Osteocyte (in vitro differentiated cells): ENCODE measurements at places on chromosomes 11 and 22. TPM values are rescaled to one million over a fixed set of nuclear protein-coding genes. Genes with fewer than 3 reads are reported as not detected.
A peak's percentile ranks its signal among the peaks of the same experiment; 100 is the strongest.

DNA sequence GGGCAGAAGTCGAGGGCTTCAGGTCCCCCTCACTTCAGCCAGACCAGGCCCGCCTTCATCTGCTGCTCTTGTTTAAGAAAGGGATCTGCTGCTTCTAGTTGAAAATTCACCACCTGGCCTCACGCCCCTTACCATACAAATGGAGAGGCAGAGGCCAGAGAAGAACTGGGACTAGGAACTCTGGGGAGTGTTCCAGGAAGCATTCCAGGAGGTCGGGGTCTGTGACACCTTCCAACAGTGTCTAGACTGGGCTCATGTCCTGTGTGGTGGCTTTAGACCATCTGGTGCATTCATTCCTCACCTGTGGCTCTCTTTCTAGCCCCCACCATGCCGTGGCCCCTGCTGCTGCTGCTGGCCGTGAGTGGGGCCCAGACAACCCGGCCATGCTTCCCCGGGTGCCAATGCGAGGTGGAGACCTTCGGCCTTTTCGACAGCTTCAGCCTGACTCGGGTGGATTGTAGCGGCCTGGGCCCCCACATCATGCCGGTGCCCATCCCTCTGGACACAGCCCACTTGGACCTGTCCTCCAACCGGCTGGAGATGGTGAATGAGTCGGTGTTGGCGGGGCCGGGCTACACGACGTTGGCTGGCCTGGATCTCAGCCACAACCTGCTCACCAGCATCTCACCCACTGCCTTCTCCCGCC, 12.3 kb downstream of the TSKU start:
- DNase-seq, result no peak

DNA sequence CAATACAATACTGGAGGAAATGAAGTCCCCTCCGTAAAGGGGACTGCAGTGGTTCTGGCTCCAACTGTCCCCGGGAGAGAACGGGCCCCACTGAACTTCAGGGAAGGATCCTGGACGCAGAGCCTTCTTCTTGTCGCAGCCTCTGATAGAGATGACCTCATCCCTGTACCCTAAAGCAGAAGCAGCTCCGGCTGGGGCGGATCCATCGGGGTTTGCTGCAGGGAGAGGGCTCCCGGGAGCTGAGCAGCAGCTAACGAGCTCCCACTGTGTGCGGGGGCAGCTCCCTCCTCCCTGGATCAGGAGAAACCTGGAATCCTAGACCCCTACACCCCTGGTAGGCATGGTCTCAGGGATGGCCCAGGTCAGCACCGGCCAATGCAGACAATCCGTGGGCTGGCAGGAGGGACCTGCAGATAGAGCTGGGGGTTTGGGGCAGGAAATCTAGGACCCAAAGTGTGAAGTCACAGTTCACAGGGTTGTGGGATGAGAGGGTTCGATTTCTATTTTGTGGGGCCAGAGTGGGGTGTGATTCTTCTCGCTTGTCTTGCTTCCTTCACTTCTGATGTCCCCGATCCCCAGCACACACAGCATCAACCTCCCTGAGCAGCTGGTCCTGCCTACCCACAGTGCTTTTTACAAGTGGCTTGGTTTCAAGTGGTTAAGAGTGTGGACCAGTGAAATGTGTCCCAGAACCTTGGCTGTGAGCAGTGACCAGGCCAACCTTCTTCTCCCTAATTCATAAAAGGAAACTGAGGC, 12.9 kb downstream of the KIAA0930 start:
- no peak for DNase-seq

- no peak for DNase-seq
Measured at GRCh38 chr22:24097961-24098391, 83.3 kb upstream of the SUSD2 start.

- DNase-seq, result no peak
Measured at GRCh38 chr11:46272816-46273427, 4.5 kb upstream of the CREB3L1 start.

DNA sequence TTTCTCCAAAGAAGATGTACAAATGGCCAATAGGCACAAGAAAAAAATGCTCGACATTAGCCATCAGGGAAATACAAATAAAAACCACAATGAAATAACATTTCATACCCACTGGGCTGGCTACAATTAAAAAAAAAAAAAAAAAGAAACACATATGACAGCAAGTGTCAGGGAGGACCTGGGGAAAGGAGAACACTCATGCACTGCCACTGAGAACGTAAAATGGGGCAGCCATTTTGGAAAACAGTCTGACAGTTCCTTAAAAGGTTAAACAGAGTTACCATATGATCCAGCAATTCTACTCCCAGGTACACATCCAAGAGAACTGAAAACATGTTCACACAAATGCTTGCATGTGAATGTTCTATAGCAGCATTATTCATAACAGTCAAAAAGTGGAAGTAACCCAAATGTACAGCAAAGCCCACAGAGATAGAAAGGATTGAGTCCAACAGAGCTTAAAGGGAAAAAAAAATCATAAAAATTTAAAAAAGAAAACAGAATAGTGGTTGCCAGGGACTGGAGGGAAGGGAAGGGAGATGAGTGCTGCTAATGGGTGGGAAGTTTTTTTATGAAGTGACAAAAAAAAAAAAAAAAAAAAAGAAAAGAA, 48.4 kb upstream of the CYP2D6 start:
- DNase-seq, result no peak

DNA sequence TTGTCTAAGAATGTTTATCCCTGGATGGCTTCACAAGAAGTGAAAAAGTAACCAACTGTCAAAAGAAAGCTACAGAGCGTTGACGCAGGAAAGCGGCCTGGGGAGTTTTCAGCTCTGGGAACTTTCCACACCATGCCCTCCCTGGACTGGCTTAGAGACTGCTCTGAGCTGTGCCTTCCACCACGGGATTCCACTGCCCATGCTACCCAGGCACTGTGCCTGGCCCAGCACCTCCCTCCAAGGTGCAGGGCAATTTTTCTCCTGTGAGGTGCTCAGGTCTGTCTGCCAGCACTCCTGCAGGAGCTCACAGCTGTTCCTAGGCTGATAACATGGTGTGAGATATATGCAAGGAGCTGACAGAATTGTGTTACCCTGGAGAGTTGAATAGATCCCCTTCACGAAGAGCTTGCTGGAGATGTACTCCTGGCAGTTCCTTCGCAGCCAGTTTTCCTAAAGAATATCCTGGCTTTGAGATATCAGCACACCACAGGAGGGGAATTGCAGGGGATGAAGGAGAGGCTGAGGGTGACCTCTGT, 258.3 kb upstream of the B3GAT1 start:
- DNase-seq, result peak; percentile 72

GRCh38 chr11:27447288-27448183, 25.1 kb downstream of the LGR4 start:
- DNase-seq, result no peak

- no peak for DNase-seq
Measured at GRCh38 chr11:105244160-105244825, 104.7 kb upstream of the CARD18 start.

GRCh38 chr11:27353593-27354358, 9.2 kb downstream of the CCDC34 start:
- DNase-seq, result no peak

DNA sequence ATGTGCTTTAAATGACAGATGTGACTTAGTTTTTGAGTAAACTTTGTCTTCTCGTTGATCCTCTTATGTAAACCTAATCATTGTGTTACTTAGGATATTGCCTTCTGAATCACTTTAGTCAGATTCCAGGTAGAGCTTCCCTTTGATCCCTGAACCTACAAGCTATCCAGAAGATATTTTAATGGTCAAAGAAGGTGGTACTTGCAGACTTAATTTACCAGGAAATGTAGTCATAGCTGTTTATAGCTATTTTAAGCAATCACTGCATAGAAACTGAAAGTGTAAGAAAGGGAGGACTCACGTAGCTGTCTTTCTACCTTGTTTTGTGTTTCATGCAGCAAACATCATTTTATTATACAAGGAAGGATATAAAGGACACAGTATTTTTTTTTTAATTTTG, 189.5 kb downstream of the DDX10 start:
- DNase-seq, result no peak

- DNase-seq, result no peak
Measured at GRCh38 chr11:76234416-76235232, 28.3 kb upstream of the WNT11 start.

DNA sequence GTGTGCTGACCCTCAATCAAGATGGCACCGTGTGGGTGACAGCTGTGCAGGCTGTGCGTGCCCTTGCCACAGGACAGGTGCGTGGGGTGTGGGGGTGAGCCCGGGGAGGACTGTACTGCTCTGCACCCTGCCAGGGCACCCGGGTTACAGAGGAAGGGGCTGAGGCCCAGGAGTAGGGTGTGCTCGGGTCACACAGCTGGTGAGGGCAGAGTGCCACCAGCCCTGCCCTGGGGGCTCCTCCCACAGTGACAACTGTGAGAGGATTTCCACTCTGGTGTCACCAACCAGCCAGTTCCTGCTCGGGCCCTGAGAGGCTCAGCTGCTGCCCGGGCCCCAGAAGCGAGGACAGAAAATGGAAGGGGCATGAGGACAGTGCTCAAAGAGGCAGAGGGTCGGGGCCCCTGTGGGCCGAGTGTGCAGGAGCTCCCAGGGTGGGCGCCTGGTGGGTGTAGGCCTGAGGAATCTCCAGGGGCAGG, 20.5 kb downstream of the TRMU start:
- no peak for DNase-seq

DNA sequence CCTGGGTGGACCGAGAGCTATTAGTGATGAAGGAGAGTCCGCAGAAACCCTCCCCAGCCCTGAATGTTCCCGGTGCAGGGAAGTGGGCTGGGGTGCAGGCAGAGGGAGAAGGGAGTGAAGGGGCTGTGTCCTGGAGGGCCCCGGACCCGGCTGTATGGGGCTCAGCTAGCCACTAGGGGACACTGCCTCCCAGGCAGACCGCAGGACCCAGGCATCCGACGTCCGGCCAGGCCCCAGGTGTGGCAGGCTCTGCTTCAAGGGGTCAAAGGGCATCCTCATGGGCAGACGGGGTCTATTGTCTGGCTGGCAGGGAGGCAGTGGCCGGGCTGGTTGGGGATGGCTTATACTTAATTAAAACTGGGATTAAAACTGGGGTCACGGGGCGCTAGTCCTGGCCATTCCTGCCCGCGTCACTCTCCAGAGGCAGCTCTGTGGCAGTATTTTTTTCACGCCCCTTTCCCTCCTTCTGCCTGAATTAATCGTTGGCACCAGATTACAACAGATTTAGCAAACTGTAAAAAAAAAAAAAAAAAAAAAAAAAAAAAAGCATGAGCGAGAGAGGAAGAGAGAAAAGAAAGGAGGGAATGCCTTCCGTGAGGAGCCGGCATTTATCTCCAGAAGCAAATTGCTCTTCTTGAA, 5.1 kb downstream of the FLRT1 start:
- DNase-seq, result no peak

DNA sequence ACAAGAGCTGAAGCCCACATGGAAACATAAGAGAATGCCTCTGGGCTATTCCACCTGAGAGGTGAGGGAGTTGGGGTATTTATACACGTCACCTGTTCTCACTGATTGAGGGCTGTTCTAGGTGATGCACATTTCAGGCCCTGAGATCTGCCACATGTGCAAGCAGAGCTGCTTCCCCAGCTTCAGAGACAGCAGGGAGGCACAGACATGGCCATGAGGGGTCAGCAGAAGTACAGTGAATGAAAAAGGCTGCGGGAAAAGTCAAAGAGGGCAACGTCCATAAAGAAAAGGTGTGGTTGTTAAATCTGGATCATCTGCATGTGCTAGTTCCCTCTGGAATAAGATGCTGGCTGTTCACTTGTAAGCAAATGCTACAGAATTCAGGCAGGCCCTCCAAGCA, 75.4 kb downstream of the GAB4 start:
- no peak for DNase-seq

- peak; percentile 98 for DNase-seq
Measured at GRCh38 chr22:35399678-35400500, at the start of gene MCM5. TSS of gene MCM5 (plus strand) at chr22:35400140. CDS start at chr22:35400439, 299 bp downstream.

- DNase-seq, result peak; percentile 67
Measured at GRCh38 chr22:48881326-48881980, 946.2 kb downstream of the BRD1 start.

DNA sequence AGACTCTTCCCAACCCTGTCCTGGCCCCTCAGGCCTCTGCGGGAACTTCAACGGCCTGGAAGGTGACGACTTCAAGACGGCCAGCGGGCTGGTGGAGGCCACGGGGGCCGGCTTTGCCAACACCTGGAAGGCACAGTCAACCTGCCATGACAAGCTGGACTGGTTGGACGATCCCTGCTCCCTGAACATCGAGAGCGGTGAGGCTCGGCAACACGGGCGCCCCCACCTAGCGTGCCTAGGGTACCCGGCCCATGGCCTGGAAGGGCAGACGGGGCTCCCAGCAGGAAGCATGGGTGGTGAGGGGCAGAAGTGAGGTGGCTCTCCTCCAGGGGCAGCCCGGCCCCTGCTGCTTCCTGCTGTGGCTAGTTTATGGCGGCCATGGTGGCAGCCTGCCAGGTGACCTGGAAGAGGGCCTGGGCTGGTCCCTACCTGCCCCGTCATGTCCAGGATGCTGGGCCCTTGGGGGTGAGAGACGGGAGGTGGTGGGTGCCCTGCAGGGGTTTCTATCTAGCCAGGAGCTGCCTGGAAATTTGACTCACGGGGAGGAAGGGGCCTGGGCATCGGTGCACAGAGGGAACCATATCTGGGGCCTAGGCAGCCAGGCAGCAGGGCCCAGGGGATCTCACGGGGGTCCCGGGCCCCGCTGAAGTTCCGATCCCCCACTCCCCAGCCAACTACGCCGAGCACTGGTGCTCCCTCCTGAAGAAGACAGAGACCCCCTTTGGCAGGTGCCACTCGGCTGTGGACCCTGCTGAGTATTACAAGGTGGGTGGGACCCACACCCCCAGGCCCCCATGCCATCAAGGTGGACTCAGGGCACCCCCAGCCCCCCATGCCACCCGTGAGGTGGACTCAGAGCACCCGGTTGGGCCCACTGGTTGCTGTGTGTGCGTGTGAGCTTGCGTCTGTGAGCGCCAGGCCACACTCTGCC, 9.2 kb downstream of the MUC2 start:
- DNase-seq, result no peak

GRCh38 chr11:132068556-132068955, 698.1 kb downstream of the NTM start:
- DNase-seq, result no peak

Gene RAG1
- 0.46 and 0.55 TPM in 2 replicates for total RNA-seq

Gene OR2D2
- total RNA-seq, result 0.34 TPM in 1 of 2 replicates, not detected in the other

Gene HIC2
- total RNA-seq, result 5.2 and 5.7 TPM in 2 replicates

Gene INS
- not detected in 2 replicates for total RNA-seq

Gene CCDC188
- 0.56 and 1.6 TPM in 2 replicates for total RNA-seq

Gene IGLL1
- total RNA-seq, result not detected in 2 replicates

Gene SERGEF
- 24.0 and 27.1 TPM in 2 replicates for total RNA-seq

Gene SLC25A18
- total RNA-seq, result not detected in 2 replicates

Gene FIBIN
- total RNA-seq, result 45.4 and 47.9 TPM in 2 replicates

Gene SLC37A2
- total RNA-seq, result 0.37 and 0.64 TPM in 2 replicates

Gene WNT7B
- 2.3 and 2.7 TPM in 2 replicates for total RNA-seq

Gene TSPAN18
- 13.4 and 14.2 TPM in 2 replicates for total RNA-seq

Gene SLC16A8
- total RNA-seq, result not detected in 2 replicates

Gene BTBD18
- not detected in 2 replicates for total RNA-seq

Gene GAL3ST3
- total RNA-seq, result 0.71 and 0.94 TPM in 2 replicates

Gene VWCE
- total RNA-seq, result 8.8 and 10.7 TPM in 2 replicates

Gene CHRDL2
- total RNA-seq, result not detected in 2 replicates

Gene GPR83
- total RNA-seq, result not detected in 2 replicates

Gene RPS25
- 933 and 949 TPM in 2 replicates for total RNA-seq

Gene FDX1
- total RNA-seq, result 6.3 and 7.1 TPM in 2 replicates

Gene OR6T1
- not detected in 2 replicates for total RNA-seq

Gene KRTAP5-10
- total RNA-seq, result 0.30 and 0.31 TPM in 2 replicates

Gene LTBP3
- 219 and 256 TPM in 2 replicates for total RNA-seq

Gene INPP5J
- 3.0 and 3.5 TPM in 2 replicates for total RNA-seq

Gene APLNR
- not detected in 2 replicates for total RNA-seq
